ENCODE measurements at places on chromosomes 6 and 20. TPM values are rescaled to one million over a fixed set of nuclear protein-coding genes. Genes with fewer than 3 reads are reported as not detected.

- H3K27me3 ChIP-seq = no peaks in the 10 kb centered on the region
- DNase-seq = no peak
- no peaks in the 10 kb centered on the region for H3K36me3 ChIP-seq
- no peak overlapping the region for H3K27ac ChIP-seq
- no peak overlapping the region for H3K4me3 ChIP-seq
These were observed 366.3 kb downstream of the CDKAL1 start for GRCh38 chr6:20900389-20901160.

DPM1 gene
- total RNA-seq = 25.1 TPM

GRCh38 chr6:642805-643204 lies 14.1 kb downstream of the HUS1B start:
- H3K36me3 ChIP-seq = no peaks in the 10 kb centered on the region
- H3K4me1 ChIP-seq = peaks cover 5% of the 10 kb centered on the region
- no peak overlapping the region for H3K27ac ChIP-seq
- no peak for DNase-seq
- no peak overlapping the region for H3K4me3 ChIP-seq

GGTLC1 gene
- total RNA-seq = 65.2 TPM

TNF gene
- total RNA-seq = 1.1 TPM

SLC16A10 gene
- total RNA-seq = 61.8 TPM

GRCh38 chr6:90892271-90892670 lies 305.4 kb upstream of the MAP3K7 start:
- no peak for DNase-seq
- H3K4me1 ChIP-seq = no peaks in the 10 kb centered on the region
- H3K4me3 ChIP-seq = no peak overlapping the region
- no peaks in the 10 kb centered on the region for H3K36me3 ChIP-seq

Measured in upper lobe of left lung (tissue), 6 donors.